ENCODE measurements at places on chromosomes 13 and 19. TPM values are rescaled to one million over a fixed set of nuclear protein-coding genes. Genes with fewer than 3 reads are reported as not detected.

The PNMA8C gene
- not detected for total RNA-seq

The TRPC4 gene
- 1.7 TPM for total RNA-seq

The F7 gene
- 0.20 TPM for total RNA-seq

The FFAR1 gene
- not detected for total RNA-seq

The IRGC gene
- not detected for total RNA-seq

The APOC1 gene
- 6.5 TPM for total RNA-seq

The NLRP7 gene
- not detected for total RNA-seq

The YJEFN3 gene
- 0.85 TPM for total RNA-seq

The ZNF813 gene
- total RNA-seq = 0.63 TPM

GRCh38 chr19:55005684-55006488 is 32.2 kb downstream of the GP6 start:
- no peak overlapping the region for H3K27ac ChIP-seq
- H3K4me3 ChIP-seq = no peak overlapping the region
- no peaks in the 10 kb centered on the region for H3K4me1 ChIP-seq
- no peak for DNase-seq
- no peaks in the 10 kb centered on the region for H3K36me3 ChIP-seq
- H3K27me3 ChIP-seq = no peaks in the 10 kb centered on the region

GRCh38 chr13:94622344-94622743 is 20.7 kb downstream of the GPR180 start:
- no peak for DNase-seq
- H3K4me1 ChIP-seq = no peaks in the 10 kb centered on the region

GRCh38 chr13:64347664-64348063 is 2882.5 kb downstream of the PCDH9 start:
- no peaks in the 10 kb centered on the region for H3K4me1 ChIP-seq
- DNase-seq = no peak
- H3K27ac ChIP-seq = no peak overlapping the region
- H3K36me3 ChIP-seq = no peaks in the 10 kb centered on the region

DNA sequence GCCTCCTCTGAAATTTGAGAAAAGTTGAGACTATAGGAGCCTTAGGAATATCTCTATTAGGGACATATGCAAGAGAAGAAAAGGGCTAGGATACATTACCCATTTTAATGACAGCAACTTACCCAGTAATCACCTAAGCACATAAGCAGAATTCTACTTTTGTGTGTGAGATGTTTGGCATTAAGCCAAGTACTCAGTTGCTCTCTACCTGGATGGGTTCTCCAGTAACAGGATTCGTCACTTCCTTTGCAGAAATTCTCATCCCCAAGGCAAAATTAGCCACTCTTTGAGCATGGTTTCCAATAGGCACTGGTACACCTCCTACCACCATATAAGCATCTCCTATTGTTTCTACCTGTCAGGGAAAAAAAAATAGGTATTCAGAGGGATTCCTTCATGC is 95.1 kb downstream of the C13orf42 start:
- DNase-seq = no peak
- no peak overlapping the region for H3K4me3 ChIP-seq
- no peaks in the 10 kb centered on the region for H3K4me1 ChIP-seq

DNA sequence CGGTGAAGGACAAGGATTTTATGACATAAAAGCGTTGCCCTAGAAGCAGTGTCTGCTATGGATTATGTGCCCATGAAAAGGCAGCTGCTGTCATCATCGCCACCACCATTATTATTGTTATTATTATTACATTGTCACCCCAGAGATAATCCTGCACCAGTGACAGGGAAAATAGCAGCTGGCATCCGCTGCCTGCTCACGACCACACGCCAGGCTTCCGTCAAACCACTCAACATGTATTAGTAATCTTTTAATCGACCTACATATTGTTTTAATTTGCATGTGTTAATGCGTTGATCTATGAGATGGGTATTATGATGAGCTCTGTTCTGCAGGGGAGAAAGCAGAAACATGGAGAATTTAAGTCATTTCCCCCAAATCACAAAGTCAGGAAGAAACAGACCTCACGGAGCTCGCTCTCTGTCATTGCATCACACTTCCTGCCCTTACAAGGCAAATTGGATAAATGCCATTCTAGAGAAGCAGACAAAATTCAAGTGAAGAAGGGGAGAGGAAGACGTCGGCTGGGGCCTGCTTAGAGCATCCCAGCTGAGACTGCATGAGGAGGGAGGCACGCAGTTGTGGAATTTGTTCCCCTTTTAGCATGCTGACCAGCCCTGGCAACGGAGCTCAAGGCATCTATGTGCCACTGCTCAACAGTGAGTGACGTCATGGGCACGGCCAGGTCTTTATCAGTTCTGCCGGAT is at the start of gene FFAR3:
Gene FFAR3, plus strand, starts transcription at position 594 of the 707 bp plus-strand sequence. CDS start 431 bp downstream, outside the sequence.
- H3K4me3 ChIP-seq = no peak within 1 kb of the TSS
- no peaks in the 10 kb centered on the region for H3K4me1 ChIP-seq
- DNase-seq = peak; percentile 66
- H3K27ac ChIP-seq = no peak within 1 kb of the TSS
- no peaks in the 10 kb centered on the region for H3K27me3 ChIP-seq

DNA sequence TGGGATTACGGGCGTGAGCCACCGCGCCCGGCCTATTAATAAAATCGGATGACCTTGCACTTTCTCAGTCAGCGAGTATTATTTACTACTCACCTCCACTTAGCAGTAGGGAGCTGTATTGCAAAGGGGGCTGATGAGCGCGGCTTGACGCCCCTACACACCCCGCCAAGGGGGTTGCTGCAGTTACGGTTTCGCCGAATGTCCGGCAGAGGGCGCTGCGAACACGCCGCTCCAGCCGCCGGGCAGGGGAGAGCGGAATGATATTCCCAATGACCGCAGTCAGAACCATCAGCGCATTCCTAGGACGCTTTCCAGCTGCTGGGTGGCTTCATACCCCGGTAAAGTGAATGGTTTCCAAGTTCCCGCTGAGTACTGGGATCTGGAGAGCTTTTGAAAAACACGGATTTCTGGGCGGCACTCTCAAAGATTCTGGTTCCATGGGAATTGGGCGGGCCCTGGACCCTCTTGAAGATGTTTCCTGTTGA is 30.0 kb upstream of the TPT1 start:
- no peaks in the 10 kb centered on the region for H3K36me3 ChIP-seq
- H3K4me3 ChIP-seq = peak overlapping the region; percentile 27
- peak; percentile 78 for DNase-seq
- no peaks in the 10 kb centered on the region for H3K27me3 ChIP-seq

- H3K27me3 ChIP-seq = no peaks in the 10 kb centered on the region
- H3K4me1 ChIP-seq = peaks cover 4% of the 10 kb centered on the region
- peak; percentile 89 for DNase-seq
- H3K36me3 ChIP-seq = peaks cover 56% of the 10 kb centered on the region
Observed at GRCh38 chr19:15251749-15252397, 19.6 kb upstream of the EPHX3 start.

- H3K27me3 ChIP-seq = no peaks in the 10 kb centered on the region
- no peak for DNase-seq
- H3K4me1 ChIP-seq = no peaks in the 10 kb centered on the region
- H3K36me3 ChIP-seq = no peaks in the 10 kb centered on the region
- no peak overlapping the region for H3K4me3 ChIP-seq
Observed at GRCh38 chr13:97425590-97425989, 8.4 kb upstream of the RAP2A start.

DNA sequence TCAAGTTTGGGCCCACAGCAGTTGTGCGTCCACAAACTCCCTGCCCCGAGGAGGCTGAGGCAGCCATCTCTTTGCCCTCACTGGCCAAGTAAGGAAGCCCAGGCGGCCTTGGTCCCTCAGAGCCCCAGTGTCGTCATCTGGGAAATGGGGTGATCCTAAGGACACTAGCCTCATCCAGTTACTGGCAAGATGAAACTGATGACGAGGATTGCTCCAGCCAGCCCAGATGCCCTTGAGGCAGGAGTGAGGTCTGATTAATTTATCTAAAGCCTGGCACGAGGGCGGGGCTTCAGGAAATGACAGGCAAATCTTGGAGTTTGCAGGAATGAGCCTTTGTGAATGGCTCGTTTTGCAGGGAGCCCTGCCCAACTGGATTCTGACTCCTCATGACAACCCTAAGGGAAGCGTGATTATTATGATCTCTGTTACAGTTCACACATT is 5.6 kb downstream of the LIPE start:
- no peaks in the 10 kb centered on the region for H3K27me3 ChIP-seq
- peak overlapping the region; percentile 61 for H3K4me3 ChIP-seq
- H3K27ac ChIP-seq = peak overlapping the region; percentile 77
- DNase-seq = no peak
- H3K4me1 ChIP-seq = no peaks in the 10 kb centered on the region
- H3K36me3 ChIP-seq = no peaks in the 10 kb centered on the region

GRCh38 chr19:6740589-6741343 is 1.3 kb downstream of the TRIP10 start:
- peak overlapping the region; percentile 91 for H3K27ac ChIP-seq
- peak overlapping the region; percentile 94 for H3K4me3 ChIP-seq

GRCh38 chr13:51759240-51759639 is 44.7 kb downstream of the DHRS12 start:
- H3K4me3 ChIP-seq = no peak overlapping the region
- H3K4me1 ChIP-seq = no peaks in the 10 kb centered on the region
- no peak overlapping the region for H3K27ac ChIP-seq
- H3K36me3 ChIP-seq = peaks cover 8% of the 10 kb centered on the region
- no peak for DNase-seq
- H3K27me3 ChIP-seq = no peaks in the 10 kb centered on the region

GRCh38 chr19:31784671-31785101 is 435.4 kb upstream of the TSHZ3 start:
- DNase-seq = no peak
- no peaks in the 10 kb centered on the region for H3K27me3 ChIP-seq
- H3K27ac ChIP-seq = no peak overlapping the region
- no peaks in the 10 kb centered on the region for H3K4me1 ChIP-seq

- H3K4me3 ChIP-seq = no peak overlapping the region
- no peaks in the 10 kb centered on the region for H3K4me1 ChIP-seq
- peak; percentile 44 for DNase-seq
- H3K27me3 ChIP-seq = no peaks in the 10 kb centered on the region
- no peak overlapping the region for H3K27ac ChIP-seq
Observed at GRCh38 chr13:113907635-113908617, 44.0 kb upstream of the GAS6 start.

DNA sequence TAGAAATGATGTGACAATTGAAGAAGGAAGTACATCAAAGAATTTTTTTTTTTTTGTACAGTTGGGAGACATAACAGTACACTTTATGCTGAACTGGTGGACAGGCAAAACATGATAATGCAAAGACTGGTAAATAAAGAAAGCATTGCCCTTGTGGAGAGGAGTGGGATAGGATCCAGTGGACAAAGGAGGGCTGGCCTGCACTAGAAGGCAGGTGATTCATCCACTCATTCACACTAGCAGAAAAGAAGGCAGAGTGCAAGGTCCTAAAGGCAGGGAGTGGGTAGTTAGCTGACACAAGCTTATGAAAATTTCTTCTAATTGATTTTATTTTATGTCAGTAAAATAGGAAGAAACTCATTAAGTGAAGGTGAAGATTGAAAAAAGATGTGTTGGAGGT is 17.6 kb upstream of the NALCN start:
- H3K4me3 ChIP-seq = no peak overlapping the region
- no peaks in the 10 kb centered on the region for H3K4me1 ChIP-seq
- no peaks in the 10 kb centered on the region for H3K36me3 ChIP-seq
- no peak for DNase-seq

- no peak overlapping the region for H3K27ac ChIP-seq
- no peaks in the 10 kb centered on the region for H3K4me1 ChIP-seq
- no peak for DNase-seq
- H3K27me3 ChIP-seq = no peaks in the 10 kb centered on the region
- H3K36me3 ChIP-seq = no peaks in the 10 kb centered on the region
Observed at GRCh38 chr19:6340493-6341201, 7.2 kb upstream of the ACER1 start.

- no peak overlapping the region for H3K4me3 ChIP-seq
- H3K27ac ChIP-seq = peak overlapping the region; percentile 41
- peaks cover 35% of the 10 kb centered on the region for H3K4me1 ChIP-seq
- no peak for DNase-seq
- no peaks in the 10 kb centered on the region for H3K27me3 ChIP-seq
Observed at GRCh38 chr19:37933937-37934358, 26.9 kb downstream of the SIPA1L3 start.

- peak; percentile 68 for DNase-seq
- no peak overlapping the region for H3K27ac ChIP-seq
- peaks cover 24% of the 10 kb centered on the region for H3K4me1 ChIP-seq
- H3K27me3 ChIP-seq = no peaks in the 10 kb centered on the region
Observed at GRCh38 chr19:17385878-17386611, 8.0 kb downstream of the CCDC194 start.

GRCh38 chr19:8922591-8922990 is 87.6 kb downstream of the MUC16 start:
- DNase-seq = no peak
- no peak overlapping the region for H3K27ac ChIP-seq
- no peaks in the 10 kb centered on the region for H3K27me3 ChIP-seq
- no peaks in the 10 kb centered on the region for H3K36me3 ChIP-seq
- no peaks in the 10 kb centered on the region for H3K4me1 ChIP-seq

DNA sequence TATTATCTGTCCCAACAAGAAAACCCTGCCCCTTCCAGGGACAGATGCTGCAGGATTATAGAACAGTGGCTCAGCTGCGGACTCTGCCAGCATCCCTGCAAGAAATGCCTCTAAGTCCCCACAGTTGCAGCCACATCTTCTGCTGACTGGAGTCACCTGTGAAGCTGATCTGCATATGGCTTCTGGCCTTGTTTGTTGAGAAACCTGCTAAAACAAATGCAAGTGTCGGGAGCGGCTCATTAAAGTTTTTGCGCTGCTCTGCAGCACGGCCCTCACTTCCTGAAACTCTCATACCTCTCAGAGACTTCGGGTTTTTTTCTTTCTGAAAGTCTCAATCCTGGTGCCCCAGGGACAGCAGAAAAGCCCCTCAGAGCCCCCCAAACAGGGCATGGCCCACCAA is 725.0 kb downstream of the UQCRFS1 start:
- DNase-seq = no peak
- no peaks in the 10 kb centered on the region for H3K27me3 ChIP-seq
- H3K27ac ChIP-seq = no peak overlapping the region
- no peaks in the 10 kb centered on the region for H3K36me3 ChIP-seq
- no peak overlapping the region for H3K4me3 ChIP-seq

DNA sequence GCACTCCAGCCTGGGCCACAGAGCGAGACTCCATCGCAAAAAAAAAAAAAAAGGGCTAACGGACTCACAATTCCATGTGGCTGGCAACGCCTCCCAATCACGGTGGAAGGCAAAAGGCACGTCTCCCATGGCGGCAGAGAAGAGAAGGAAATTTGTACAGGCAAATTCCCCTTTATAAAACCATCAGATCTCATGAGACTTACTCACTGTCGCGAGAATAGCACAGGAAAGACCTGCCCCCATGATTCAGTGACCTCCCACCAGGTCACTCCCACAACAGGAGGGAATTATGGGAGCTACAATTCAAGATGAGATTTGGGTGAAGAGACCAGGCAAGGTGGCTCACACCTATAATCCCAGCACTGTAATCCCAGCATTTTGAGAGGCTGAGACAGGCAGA is 18.7 kb upstream of the NMRK2 start:
- no peak for DNase-seq
- H3K4me3 ChIP-seq = no peak overlapping the region
- H3K27ac ChIP-seq = no peak overlapping the region
- no peaks in the 10 kb centered on the region for H3K27me3 ChIP-seq
- no peaks in the 10 kb centered on the region for H3K4me1 ChIP-seq

All from right atrium auricular region (tissue), 2 donors.